ENCODE measurements at places on chromosomes 11 and 22.
A peak's percentile ranks its signal among the peaks of the same experiment; 100 is the strongest.

DNA sequence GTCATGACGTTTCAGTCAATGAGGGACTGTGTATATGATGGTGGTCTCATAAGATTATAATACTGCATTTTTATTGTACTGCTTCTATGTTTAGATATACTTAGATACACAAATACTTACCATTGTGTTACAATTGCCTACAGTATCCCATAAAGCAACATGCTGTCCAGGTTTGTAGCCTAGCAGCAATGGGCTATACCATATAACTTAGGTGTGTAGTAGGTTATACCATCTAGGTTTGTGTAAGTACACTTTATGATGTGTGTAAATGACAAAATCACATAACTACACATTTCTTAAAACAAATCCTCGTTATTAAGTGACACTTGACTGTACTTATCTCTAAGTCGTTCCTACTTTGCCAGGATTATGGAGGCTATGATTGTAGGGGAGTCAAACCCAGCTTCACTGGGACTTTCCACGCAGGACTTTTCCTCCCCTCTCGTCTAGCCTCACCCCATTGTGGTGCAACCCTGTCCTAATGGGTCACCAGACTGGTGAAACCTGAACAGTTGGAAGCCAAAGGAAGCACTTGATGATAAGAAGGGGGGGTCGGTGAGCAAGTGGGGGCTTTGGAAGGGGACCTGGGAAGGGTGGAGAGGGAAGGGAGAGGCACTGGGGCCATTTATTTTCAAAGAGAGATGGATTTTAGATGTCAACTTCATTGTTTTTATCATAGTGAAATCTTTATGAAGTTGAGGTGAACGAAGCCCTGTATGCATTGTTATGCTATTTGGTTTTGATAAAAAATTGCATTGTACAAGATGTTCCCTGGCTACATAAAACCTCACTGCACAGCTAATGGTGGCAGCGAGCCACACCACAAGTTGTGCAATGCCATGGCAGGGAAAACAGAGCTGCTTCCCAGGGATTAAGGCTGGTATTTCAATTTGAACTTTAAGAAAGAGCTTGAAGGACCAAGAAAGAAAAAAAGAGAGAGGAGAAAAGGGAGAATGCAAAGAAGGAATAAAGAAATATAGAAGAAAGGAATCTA is 129.1 kb downstream of the EHF start:
- DNase-seq, result no peak

DNA sequence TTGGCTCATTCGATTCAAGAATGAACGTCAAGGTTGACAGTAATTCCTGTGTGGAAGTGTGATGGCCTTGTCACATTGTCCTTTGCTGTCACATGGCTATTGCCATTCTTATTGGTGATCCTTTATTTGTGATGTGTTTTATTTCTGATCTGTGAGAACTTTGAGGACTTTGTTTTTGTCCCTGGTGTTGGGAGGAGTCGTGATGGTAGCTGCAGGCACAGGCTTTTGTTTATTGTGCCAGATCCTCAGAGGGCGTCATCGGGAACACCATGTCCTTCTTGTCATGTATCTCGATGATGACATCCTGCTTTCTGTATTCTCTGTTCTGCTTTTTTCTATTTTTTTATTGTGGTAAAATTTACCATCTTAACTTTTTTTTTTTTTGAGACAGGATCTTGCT is 5.6 kb downstream of the PICK1 start:
- DNase-seq, result no peak

DNA sequence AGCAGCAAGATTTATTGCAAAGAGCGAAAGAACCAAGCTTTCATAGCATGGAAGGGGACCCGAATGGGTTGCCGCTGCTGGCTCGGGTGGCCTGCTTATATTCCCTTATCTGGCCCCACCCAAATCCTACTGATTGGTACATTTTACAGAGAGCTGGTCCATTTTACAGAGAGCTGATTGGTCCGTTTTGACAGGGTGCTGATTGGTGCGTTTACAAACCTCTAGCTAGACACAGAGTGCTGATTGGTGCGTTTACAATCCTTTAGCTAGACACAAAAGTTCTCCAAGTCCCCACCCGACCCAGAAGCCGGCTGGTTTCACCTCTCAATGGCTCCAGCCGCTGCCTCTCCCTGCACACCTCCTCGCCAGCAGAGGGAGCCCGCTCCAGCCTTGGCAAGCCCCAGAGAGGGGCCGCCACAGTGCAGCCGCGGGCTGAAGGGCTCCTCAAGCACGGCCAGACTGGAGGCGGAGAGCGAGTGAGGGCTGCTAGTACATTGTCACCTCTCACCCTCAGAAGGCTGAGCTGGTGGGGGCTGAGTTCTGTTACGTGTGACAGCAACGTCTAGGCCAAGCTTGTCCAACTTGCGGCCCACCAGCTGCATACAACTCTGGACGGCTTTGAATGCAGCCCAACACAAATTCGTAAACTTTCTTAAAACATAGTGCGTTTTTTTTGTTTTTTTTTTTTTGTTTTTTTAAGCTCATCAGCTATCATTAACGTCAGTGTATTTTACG is 8.7 kb downstream of the PTH start:
- DNase-seq, result peak; percentile 74

DNA sequence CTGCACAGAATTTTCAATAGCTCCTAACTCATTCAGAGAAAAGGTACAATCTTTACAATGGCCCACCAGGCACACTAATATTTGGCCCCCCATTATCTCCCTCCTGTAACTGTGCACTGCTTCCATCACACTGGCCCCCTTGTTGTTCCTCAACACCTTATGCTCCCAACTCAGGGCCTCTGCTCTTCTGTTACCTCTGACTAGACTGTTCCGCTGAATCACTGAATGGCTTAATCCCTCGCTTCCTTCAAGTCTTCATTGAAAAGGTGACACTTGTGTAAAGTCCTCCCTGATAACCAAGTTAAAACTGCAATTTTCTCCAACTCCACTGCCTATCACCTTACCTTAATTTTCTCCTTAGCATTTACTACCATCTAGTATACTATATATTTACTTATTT is 21.8 kb downstream of the PIK3C2A start:
- DNase-seq, result no peak

- no peak for DNase-seq
Observed at GRCh38 chr11:88178191-88178590, 2.9 kb upstream of the RAB38 start.

- DNase-seq, result no peak
Observed at GRCh38 chr11:126118806-126119205, 56.1 kb upstream of the CDON start.

Measured in stimulated activated CD4-positive, alpha-beta T cell treated with anti-CD3 and anti-CD28 coated beads, Interleukin-2, amount 100 ng/mL, for 24 hours (primary cell).